ENCODE measurements at places on chromosomes 5 and 9.

- DNase-seq: no peak
Measured at GRCh38 chr9:12698266-12698665, 5.1 kb downstream of the TYRP1 start.

GRCh38 chr5:141633871-141634561, 2.6 kb downstream of the HDAC3 start:
- DNase-seq: no peak

GRCh38 chr5:146632620-146633322, 116.8 kb upstream of the GPR151 start:
- no peak for DNase-seq

DNA sequence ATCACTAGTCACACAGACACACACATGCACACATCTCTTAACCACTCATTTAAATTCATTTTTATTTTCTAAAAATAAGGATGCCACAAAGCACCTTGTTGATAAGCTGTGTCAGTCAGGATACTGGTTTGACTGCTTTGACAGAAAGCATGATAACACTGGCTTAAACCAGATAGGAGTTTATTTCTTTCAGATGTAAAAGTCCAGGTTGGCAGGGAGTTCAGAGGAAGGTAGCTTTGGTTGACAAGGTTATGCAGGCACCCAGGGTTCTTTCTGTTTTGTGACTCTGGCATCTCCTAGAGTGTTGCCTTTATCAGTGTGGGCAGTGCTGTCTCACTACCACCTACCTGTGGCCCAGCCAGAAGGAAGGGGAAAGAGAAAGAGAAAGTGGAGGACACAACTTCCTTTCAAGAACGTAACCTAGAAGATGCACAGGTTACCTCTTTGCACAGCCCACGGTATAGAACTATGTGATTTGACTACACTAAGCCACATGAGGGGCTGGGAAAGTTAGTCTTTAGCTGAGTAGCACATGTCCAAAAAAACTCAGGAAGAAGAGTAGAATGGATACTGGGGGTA, 334.7 kb downstream of the OSTF1 start:
- DNase-seq: no peak

DNA sequence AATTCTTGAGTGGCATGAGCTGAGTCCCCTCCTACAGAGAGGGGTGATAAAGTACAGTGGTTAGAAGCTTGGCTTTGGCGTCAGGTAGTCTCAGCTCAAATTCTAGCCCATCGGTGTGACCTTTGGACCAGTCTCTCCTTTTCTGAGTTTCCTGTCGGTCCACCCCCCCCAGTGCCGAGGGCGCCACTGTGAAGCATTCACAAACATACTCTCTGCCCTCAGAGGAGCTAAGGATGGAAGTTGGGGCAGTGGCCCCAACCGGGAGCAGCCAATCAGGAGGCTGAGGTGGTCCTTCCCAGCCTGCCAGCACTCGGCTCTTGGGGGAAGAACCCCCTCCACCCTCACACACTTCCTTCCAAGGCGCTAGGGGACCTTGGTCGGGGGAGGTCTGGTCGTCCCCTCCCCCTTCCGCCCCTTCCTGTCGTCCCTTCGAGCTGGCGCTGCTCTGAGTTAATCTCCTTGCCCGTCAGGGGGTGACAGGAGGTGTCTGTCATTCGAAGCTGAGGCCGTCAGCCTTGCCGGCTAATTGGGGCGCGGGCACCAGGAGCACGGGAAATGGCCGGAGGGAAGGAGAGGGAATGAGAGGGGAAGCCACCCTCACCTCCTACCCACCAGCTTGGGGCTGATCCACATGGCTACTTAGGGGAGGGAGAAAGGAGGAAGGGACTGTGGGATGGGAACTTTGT, 53.0 kb downstream of the CXXC5 start:
- no peak for DNase-seq

- no peak for DNase-seq
Measured at GRCh38 chr5:124303366-124303765, 443.1 kb downstream of the ZNF608 start.

- DNase-seq: peak; percentile 78
Measured at GRCh38 chr9:135281791-135282737, 194.6 kb downstream of the OLFM1 start.

DNA sequence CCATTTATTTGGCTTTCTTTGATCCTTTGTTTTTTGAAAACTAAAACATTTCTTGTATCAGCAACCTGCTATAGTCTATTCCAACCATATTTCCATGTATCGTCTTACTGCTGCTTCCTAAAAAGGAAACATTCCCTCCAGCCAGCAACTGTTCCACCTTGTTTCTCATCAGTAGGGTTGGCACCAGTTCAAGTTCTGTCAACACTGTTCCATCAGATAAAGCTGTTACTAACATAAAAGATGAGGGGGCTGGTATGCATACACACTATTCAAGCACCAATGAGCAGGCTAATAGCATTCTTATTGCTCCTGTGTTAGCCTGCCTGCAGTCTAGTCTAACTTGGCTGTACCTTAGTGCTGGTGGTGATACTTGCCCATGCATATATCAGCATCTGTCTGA, 178.3 kb downstream of the CWC27 start:
- no peak for DNase-seq

GRCh38 chr9:135500525-135501260, at the start of gene MRPS2:
TSS of gene MRPS2 (plus strand) at chr9:135500682. CDS start at chr9:135500711, 29 bp downstream.
- peak; percentile 90 for DNase-seq

DNA sequence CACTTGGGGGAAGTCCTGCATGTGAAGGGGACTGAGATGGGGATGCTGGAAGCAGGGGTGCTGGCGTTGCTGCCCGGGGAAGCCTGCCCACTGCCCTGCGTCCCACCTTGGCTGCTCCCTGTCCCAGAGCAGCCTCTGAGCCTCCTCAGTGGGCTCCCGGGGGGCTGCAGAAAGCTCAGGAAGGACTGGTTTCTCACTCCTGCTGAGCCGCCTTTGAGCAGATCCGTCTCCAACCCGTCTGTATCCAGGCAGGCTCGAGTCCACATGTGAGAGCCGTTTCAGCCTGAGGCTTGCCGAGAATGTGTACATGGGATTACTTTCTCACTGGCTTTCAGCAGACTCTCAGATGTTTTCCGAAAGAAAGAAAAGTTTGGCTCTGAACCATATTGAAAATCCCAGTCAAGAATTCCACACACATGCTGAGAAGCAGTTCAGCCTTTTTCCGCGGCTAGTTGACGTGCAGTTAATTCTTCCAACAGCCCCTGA, 95.3 kb upstream of the COL5A1 start:
- no peak for DNase-seq

GRCh38 chr5:60826653-60827052, 17.4 kb downstream of the ELOVL7 start:
- no peak for DNase-seq

GRCh38 chr9:118091711-118092500, 387.7 kb downstream of the TLR4 start:
- no peak for DNase-seq

DNA sequence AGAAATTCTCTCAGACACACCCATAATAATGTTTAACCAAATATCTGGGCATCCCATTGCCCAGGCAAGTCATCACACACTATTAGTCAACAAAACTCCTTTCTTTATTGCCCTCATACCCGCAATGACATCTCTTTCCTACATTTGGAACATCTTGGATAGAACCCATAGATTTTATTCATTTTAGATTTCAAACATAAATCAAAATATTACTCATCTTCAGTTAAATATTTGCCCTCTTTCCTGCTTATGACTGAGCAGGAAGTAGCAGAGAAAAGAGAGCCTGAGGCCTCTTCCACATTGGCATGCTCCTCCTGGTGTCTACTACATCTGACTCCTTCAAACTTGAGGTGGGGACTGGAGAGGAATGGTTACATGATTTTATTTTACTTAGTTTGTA, 592.0 kb downstream of the CHSY3 start:
- no peak for DNase-seq

- no peak for DNase-seq
Measured at GRCh38 chr5:73620334-73620687, 5.7 kb upstream of the ARHGEF28 start.

DNA sequence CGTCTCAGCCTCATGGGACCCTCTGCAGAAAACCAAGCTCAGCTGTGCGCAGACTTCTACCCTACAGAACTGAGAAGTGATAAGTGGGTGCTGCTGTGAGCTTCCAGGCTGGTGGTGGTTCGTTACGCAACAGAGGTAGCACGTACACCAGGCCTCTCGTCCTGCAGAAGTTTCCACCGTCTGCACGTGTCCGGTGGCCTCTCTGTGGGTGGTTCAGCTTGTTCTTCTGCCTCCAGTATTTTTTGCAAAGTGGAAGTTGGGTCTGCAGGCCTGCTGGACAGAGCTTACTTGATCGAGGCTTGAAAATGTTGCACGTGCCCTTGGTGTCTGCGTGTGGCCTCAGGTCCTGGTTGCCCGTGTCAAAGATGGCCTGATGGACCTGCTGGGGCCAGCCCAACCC, 27.5 kb downstream of the KCNT1 start:
- DNase-seq: no peak

GRCh38 chr9:110640736-110641135, 27.9 kb upstream of the MUSK start:
- DNase-seq: peak; percentile 56

GRCh38 chr9:85079349-85079748, 409.8 kb downstream of the NTRK2 start:
- DNase-seq: no peak

GRCh38 chr5:172772112-172772906, 1.3 kb upstream of the DUSP1 start:
- DNase-seq: peak; percentile 73

DNA sequence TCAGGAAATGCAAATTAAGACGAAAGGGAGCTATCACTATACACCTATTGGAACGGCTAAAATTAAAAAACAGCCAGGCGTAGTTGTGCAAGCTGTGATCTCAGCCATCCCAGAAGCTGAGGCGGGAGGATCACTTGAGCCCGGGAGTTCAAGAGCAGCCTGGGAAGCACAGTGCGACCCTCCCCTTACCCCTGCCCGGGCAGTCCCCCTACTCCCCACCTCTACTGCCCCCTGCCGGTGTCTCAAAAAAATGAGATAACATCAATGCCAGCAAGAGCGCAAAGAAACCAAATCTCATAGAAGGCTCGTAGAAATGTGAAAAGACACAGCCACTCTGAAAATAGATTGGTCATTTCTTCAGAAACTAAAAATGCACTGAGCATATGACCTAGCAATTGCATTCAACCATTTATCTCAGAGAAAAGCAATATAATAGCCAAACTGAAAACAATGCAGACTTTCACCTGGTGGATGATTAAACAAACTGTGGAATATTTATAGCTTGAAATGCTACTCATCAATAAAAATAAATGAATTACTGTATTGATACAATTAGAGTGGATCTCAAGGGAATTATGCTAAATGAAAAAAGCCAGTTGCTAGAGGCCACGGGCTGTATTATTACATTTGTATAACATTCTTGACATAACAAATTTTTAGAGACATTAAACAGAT, 20.6 kb downstream of the OR2V2 start:
- peak; percentile 35 for DNase-seq

GRCh38 chr5:154228696-154229095, 38.2 kb downstream of the GALNT10 start:
- no peak for DNase-seq

- DNase-seq: no peak
Measured at GRCh38 chr5:68730979-68731654, 362.7 kb upstream of the SLC30A5 start.

DNA sequence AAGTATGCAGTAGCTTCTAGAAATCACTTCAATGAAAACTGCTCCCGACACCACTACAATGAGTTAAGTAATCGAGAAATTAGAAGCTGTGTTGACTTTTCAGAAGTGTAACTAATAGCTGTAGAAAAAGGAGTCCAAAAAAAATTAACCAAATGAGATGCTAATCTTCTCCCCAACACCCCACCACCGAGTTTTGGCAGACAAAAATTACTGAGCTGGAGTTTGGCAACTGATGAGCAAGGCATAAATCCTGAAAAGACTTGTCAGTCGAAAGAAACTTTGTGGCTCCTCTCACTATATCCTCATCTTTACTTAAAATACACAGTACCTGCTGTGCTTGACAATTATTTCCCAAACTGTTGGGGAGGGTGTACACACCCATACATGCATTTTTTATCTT, 191.9 kb downstream of the EBF1 start:
- DNase-seq: no peak
